Thoracic aorta (tissue), 2 donors: ENCODE measurements at places on chromosomes 5 and 9. TPM values are rescaled to one million over a fixed set of nuclear protein-coding genes. Genes with fewer than 3 reads are reported as not detected.

EQTN gene
- total RNA-seq, result not detected

FOXD4L6 gene
- not detected for total RNA-seq

FOXD4 gene
- 0.28 TPM for total RNA-seq

DMRT3 gene
- total RNA-seq, result 0.28 TPM

- no peak for DNase-seq
- no peak overlapping the region for H3K27ac ChIP-seq
- no peaks in the 10 kb centered on the region for H3K27me3 ChIP-seq
- H3K36me3 ChIP-seq, result no peaks in the 10 kb centered on the region
Observed at GRCh38 chr5:171898386-171898785, 108.1 kb downstream of the FBXW11 start.

DNA sequence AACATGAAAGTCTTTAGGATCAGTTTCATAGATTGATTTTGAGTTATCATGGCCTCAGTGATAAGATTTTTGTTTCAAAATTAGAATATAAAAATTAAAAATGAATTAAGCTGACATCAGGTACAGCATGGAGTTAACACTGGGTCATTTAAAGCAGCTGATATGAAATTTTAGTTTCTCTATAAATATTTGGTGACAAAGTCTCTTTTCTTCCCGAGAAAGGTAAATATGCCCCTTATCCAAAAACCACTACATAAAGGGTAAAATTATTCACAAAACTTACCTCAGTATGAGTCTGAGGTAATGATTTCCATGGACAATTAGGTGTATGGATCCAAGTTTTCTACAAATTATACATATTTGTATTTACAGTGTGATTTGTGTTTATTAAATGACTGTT, 121.5 kb upstream of the PJA2 start:
- no peak for DNase-seq
- no peaks in the 10 kb centered on the region for H3K27me3 ChIP-seq
- H3K27ac ChIP-seq, result no peak overlapping the region
- H3K36me3 ChIP-seq, result no peaks in the 10 kb centered on the region
- H3K4me1 ChIP-seq, result peaks cover 27% of the 10 kb centered on the region
- H3K4me3 ChIP-seq, result no peak overlapping the region

GRCh38 chr5:5188376-5189050, 48.4 kb downstream of the ADAMTS16 start:
- no peaks in the 10 kb centered on the region for H3K4me1 ChIP-seq
- no peak overlapping the region for H3K27ac ChIP-seq
- no peak for DNase-seq
- H3K36me3 ChIP-seq, result no peaks in the 10 kb centered on the region
- H3K27me3 ChIP-seq, result no peaks in the 10 kb centered on the region

DNA sequence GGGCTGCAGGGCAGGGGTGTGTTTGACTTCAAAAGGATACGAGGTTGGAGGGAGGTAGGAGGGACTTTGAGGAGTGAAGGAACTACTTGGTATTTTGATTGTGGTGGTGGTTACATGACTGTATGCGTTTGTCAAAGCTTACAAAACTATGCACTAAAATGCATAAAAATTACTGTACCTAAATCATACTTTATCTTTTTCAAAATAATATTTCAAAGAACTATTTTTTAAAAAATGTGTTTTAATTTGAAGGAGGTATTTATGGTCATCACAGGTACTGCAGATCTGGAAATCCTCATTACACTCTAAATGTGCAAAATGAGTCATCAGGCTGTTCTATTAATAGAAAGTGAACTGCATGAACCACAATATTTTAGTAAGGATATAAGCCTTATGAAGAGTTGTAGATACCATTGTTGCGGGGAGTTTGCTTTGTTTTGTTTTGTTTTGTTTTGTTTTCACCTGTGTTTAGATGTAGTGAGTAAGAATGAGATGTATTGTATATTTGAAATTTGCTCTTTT, 116.9 kb downstream of the ARRDC3 start:
- H3K36me3 ChIP-seq, result no peaks in the 10 kb centered on the region
- H3K4me1 ChIP-seq, result peaks cover 10% of the 10 kb centered on the region
- no peak overlapping the region for H3K27ac ChIP-seq
- H3K27me3 ChIP-seq, result no peaks in the 10 kb centered on the region
- no peak for DNase-seq
